NCI-H1694 (cell line): ENCODE measurements at places on chromosomes 12 and 14.

DNA sequence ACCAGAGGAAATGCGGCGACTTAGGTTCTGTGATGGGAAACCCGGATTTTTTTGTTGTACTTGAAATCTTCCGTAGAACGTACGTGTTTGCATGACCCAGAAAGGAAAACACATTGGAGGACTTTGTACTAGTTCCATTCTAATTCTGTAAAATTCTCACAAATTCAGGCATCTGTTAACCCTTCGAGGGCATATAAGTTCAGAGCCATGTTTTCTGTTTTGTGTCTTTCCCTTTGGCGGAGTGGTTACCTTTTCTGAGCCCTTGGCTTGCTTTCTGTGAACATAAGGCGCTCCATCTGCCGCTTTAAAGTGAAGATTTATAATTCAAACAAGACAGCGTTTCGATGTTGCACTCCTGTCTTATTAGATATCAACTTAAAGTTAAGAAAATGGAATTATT, 34.2 kb downstream of the BICD1 start:
- peak; percentile 96 for DNase-seq

GRCh38 chr12:10170216-10170615, 1.7 kb downstream of the OLR1 start:
- no peak for DNase-seq

DNA sequence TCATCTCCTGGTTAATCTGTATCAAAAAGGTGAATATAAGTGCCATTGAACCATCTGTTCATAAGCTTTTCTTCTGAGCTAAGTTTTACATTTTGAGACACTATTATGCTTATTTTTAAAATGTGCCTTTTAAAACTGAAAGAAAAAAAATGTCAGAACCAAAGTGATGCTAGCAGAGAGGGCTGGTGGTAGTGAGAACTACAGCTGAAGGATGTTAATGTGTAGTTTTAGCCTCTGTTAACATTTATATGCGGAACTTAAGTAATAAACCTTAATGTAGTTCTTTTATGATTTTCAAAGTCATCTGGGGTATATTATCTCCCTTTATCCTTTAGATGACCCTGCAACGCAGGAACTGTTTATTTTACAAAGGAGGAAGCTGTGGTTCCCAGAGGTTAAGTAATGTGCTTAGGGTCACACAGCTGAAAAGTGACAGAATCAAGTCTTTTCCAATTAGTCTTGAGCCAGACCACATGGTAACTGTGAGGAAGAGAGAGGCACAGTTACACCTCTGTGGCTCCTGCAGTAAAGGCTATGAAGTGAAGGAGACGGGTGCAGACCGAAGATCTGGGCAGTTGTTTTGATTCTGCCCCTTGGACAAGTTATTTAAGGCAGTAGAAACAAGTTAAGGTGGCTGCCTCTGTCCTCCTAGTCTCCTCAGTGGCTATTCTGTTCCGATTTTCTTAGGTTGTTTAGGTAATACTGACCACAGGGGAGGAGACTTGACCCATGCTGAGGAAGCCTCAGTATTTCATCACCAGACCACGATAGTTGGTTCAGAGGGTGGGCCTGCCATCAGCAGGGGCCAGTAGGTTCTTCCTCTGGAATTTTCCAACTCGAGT, 23.9 kb downstream of the GNG2 start:
- DNase-seq: no peak

- DNase-seq: no peak
These were observed 69.4 kb downstream of the ADCK1 start for GRCh38 chr14:77869340-77869739.

- DNase-seq: peak; percentile 67
These were observed 303 bp downstream of the GAPDH start for GRCh38 chr12:6534695-6534944.

- DNase-seq: no peak
These were observed 1.4 kb downstream of the ZFYVE1 start for GRCh38 chr14:73025544-73025943.

- no peak for DNase-seq
These were observed at the start of gene IFNG-AS1 for GRCh38 chr12:67989184-67989920. Gene IFNG-AS1 (plus strand): TSS chr12:67989447.

- DNase-seq: no peak
These were observed 60.7 kb downstream of the ZFC3H1 start for GRCh38 chr12:71602761-71603577.

- no peak for DNase-seq
These were observed 2.9 kb upstream of the ZFP36L1 start for GRCh38 chr14:68795597-68796417.
